ENCODE measurements at places on chromosomes 6 and 20.

GRCh38 chr6:149925253-149925973 lies 2.5 kb upstream of the RAET1G start:
- DNase-seq: peak; percentile 24

DNA sequence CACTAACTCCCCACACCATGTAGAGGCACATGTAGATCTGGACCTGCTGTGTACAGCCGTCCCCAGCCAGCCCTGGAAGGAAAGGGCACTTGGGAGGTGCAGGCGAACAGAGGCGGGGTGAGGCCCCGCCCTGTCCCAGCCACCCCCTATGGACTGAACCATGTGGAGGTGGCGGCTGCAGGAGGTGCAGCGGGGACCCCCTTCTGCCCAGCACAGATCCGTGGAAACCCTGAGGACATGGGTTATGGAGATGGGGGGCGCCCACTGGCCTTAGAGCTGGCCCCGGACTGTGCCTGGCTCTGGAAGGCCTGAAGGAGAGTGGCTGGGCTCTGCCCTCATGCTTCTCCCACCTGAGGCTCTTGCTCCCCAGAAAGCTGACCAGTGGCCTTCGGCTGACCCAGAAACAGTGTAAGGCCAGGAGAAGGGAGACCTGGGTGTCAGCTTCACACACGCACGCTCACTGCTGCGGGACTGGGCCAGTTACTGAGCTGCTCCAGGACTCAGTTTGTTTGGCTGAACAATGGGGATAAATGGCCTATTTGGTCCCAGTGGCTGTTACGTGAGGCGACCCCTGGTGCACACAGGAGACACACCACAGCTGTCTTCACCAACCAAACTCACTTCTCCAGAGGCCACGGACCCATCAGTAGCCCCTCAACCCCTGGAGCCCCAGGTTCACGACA lies 87.2 kb downstream of the GINS1 start:
- DNase-seq: no peak

- no peak for DNase-seq
Observed at GRCh38 chr6:167734662-167735083, 92.0 kb upstream of the AFDN start.

- no peak for DNase-seq
Observed at GRCh38 chr6:77298283-77298682, 165.0 kb downstream of the HTR1B start.

- no peak for DNase-seq
Observed at GRCh38 chr20:15546525-15547023, 1026.7 kb downstream of the KIF16B start.

GRCh38 chr6:142459271-142459670 lies 157.5 kb downstream of the ADGRG6 start:
- no peak for DNase-seq

- DNase-seq: peak; percentile 26
Observed at GRCh38 chr6:134774201-134774638, 175.7 kb downstream of the ALDH8A1 start.

GRCh38 chr6:89180971-89181370 lies 35.1 kb downstream of the PM20D2 start:
- no peak for DNase-seq

DNA sequence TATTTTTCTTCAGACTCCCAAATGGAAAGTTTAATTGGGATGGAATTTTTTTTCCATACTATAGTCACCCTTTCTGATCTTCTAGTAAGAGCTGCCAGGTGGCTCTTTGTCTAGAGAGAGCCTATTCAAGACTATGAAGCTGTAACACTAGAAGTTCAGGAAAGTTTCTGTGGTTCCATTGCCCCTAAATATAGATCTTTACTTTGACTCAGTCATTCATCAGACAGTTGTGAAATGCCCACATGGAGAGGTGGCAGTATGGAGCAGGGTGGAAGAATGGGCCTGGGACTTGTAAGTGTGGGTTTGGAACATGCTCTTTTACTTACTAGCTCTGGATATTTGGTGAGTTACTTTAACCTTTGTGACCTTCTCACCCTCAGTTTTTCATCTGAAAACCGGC lies 87.8 kb downstream of the CTNNBL1 start:
- no peak for DNase-seq

GRCh38 chr20:20073801-20074371 lies 21.6 kb downstream of the CFAP61 start:
- no peak for DNase-seq

- DNase-seq: no peak
Observed at GRCh38 chr6:92623431-92623830, 795.9 kb downstream of the EPHA7 start.

DNA sequence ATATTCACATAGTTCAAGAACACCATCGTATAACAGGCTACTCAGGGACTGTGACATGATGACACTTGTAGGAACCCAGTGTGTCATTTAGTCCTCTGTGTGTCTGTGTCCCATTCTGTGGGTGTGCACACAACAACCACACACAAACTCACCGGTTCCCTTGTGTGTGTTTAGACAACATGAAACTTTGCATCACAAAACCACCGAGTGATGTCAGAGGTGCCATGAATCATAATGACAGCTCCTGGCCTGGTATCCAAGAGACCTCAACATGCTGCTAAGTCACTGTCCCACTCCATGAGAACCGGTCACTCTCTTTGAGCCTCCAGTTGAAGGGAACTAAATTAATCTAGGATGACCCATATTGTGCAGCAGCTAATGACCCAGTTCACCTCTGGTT lies 421.3 kb downstream of the PREX1 start:
- DNase-seq: no peak

GRCh38 chr20:58054780-58055373 lies 173.6 kb downstream of the ANKRD60 start:
- DNase-seq: no peak

DNA sequence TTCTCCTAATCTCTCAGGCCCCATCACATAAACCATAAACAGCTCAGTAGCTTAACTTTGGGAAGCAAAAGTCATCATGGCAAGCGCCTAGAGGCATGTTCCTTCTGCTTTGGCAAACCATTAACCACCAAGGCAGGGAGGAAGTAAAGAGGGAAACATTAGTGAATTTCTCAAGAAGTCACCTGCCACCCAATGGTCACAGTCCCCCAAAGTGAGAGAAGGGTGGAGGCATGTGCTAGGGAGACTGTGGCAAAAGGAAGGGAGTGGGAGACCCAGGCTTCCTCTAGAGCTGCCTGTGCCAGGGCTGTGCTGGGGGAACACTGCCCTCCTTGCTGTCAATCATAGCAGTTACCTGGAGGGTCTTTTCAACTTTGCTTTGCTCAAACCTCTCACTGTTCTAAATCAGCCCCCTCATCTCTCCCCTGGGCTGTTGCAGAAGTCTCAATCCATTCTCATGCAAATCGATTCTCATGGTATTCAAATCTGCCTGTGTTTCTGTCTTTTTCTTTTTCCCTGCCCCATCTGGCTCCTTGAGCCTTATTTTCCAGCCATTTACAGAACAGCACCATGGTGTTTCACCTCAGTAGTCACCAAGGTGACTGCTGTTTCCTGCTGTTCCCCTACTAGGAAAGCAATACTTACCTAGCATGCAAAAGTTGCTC lies 1.8 kb upstream of the RNF24 start:
- DNase-seq: no peak

DNA sequence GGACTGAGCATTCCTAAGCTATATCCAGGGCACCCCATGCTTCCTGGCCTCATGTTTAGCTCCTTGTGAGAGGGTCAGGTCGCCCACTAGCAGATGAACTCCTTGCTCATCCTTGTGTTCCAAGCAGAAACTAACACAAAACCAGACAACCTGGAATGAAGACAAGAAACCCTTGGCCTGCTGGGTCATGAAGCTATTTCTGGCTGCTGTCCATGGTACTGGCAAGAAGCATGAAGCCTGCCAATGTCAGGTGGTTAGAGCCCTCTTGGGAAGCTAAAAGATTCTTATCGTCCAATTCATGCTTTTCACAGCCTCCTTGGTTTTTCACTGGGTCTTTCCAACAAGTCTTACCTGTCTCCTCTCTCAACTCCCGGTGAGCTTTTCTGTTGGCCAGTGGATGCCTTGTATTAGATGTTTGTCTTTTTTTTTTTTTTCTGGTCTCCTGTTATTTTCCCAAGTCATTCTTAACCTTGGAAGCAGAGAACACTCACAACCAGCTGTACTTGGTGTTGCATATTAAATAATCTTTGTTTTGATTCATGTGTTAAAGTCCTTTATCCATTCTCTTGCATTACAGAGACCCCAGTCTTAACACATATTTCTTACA lies 180.3 kb downstream of the ANKRD60 start:
- no peak for DNase-seq

- no peak for DNase-seq
Observed at GRCh38 chr6:29696147-29697125, 15.5 kb upstream of the ZFP57 start.
